Cerebellar nuclear complex (tissue), 1 donor: ENCODE measurements at places on chromosomes 6 and 20.

DNA sequence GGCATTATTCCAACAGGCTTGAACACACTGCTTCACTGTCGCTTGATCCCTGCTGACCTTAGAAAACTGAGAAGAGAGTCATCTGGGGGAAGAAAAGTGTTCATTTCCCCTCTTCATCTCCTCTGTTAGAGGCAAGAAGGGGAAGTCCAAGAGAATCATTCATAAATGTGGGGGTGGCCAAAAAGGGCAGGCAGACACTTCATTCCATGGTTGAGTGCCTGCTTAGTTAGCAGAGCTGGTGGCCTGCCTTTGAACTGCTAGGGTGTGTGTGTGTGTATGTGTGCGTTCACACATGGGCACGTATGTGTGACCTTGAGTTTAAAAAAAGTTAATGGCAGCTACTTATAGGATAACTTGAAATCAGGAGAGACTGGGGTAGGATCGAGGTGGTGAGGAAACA is 39.4 kb upstream of the RFPL4B start:
- no peak for DNase-seq

DNA sequence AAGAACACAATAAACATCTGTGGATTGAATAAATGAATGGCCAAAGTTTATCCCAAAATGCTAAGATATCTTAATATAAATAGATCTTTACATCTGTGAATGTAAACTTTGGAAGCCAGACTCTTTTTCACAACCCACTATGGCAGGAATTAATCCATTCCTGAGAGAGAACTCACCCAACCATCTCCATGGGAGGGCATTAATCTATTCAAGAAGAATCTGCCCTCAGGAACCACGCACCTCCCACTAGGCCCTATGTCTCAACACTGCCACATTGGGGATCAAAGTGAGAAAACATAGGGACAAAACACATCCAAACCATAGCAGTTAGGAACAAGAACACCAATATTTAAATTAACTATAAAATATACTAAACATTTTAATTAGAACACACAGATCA is 3.4 kb downstream of the UBE3D start:
- no peak for DNase-seq

DNA sequence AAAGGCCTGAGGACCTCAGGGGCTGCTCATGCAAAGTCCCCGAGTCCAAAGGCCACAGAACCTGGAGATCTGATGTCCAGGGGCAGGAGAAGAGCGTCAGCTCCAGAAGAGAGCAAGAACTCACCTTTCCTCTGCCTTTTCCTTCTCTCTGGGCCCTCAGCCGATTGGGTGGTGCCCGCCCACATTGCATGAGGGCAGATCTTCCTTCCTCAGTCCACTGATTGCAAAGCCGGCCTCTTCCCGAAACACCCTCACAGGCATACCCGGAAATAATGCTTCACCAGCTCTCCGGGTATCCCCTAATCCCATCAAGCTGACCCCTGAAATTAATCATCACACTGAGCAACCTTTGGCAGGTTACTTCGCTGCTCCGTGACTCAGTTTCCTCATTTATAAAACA is 33.4 kb downstream of the SPDEF start:
- no peak for DNase-seq

- DNase-seq = no peak
These were observed 2.0 kb upstream of the NPEPL1 start for GRCh38 chr20:58690396-58691135.

- no peak for DNase-seq
These were observed 114.3 kb upstream of the CD93 start for GRCh38 chr20:23200413-23200812.
